CD8-positive, alpha-beta T cell (primary cell): ENCODE measurements at places on chromosomes 5 and 9. TPM values are rescaled to one million over a fixed set of nuclear protein-coding genes. Genes with fewer than 3 reads are reported as not detected.
A peak's percentile ranks its signal among the peaks of the same experiment; 100 is the strongest.

- no peak for DNase-seq
Observed at GRCh38 chr5:179301376-179301775, 43.9 kb downstream of the ADAMTS2 start.

The SLC6A19 gene
- total RNA-seq, result not detected

DNA sequence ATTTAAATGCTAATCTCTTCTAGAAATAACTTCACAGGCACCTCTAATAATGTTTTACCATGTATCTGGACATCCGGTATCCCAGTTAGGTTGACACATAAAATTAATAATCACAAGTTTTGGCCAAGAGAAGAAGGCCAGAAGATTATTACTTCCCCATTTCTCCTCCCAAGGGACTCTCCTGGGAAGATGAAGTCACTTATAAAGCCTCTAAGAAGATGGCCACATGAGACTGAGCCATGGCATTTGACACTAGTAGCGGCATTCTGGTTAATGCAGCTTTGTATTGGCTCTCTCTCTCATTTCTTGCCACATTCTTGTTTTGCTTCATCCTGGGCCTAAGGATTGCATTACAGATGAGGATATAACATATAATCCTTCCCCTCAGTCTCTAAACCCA, 34.5 kb upstream of the RASA1 start:
- DNase-seq, result no peak

The JAK2 gene
- total RNA-seq, result 6.1 TPM

- no peak for DNase-seq
Observed at GRCh38 chr5:80128141-80128540, 93.0 kb downstream of the THBS4 start.

DNA sequence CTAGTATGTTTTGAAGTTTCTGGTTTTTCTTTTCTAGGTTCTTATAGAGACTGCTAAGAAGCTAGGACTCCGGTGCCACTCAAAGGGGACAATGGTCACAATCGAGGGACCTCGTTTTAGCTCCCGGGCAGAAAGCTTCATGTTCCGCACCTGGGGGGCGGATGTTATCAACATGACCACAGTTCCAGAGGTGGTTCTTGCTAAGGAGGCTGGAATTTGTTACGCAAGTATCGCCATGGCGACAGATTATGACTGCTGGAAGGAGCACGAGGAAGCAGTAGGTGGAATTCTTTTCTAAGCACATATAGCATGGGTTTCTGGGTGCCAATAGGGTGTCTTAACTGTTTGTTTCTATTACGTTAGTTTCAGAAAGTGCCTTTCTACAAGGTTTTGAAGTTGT, 52.2 kb downstream of the MTAP start:
- DNase-seq, result no peak

The C9 gene
- total RNA-seq, result not detected

DNA sequence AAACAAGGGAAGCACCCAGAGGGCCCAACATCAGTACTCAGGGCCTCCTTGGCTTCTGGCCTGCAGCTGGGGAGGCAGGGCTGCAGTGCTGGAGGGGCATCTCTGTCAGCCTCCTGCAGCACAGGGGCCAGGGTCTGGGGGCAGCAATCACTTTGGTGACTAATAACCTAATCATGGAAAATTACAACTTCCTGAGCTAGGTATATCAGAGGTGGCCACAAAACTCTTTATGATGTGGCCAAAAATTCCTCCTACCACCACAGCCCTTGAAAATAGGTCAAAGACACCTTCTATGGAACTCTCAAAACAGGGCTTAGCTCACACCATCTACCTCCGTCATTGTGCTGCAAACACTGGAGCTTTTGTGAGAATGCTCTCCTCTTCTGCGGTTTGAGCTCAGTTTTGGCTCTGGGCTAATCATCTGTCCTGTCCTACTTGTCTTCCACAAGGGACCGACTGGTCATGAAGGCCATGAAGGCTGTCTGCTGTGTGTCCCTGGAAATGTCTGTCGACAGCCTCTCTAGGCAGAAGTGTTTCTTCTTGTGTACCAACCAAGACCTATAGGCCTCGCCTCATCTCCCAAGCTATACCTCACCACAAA, 28.6 kb downstream of the CSF2 start:
- no peak for DNase-seq

DNA sequence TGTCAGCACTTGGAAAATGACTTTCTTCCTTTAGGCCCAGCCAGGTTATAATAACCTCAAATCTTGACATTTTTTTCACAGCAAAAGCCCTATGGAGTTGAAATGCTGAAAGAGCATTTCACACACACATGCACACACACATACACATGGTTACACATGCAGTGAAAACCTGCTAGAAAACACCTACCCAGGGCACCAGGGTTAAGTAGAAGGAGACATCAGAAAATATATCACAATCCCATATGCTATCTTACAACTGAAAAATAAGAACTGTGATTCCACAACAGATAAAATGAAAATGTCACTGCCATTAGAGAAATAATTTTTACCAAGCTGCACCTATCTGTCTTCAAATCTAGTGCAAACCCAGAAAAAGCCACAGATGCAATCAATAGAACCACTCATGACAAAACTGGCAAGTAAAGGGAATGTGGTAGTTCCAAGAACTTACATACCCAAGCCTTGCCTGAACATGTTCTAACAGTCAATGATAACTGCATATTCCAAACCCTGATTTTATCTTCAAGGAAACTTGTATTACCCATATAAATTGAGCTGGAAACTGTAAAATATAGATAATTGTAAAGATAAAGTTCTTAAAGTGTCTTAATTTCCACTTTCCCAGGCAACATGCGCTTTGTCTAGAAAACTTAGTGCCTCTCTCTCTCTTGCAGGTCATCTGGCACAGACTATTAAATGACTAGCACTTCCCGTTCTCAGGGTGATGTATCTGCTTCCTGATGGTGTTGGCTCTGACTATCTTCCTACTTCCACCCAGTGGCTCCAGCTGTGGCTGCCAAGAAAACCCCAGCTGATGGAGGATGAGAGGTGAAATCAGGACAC, 250.2 kb upstream of the PTGER4 start:
- no peak for DNase-seq

DNA sequence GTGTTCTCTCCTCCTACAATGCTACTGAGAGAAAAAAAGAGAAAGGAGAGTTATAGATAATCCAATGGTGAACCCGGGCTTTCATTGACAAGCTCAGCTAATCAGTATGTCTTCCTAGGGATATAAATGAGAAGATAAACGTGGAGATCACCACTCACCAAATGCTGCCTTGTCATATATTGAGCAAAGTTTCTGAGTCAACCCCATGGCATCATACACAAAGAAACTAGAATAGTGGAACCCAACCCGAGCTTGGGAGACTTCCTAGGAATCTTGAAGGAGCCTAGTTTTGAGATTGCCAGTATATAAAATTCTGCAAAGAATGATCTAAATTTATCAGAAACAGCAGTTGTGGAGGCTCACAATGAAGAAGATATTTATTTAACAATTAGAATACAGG, 47.8 kb downstream of the PTPN3 start:
- DNase-seq, result no peak

GRCh38 chr9:118268046-118268445, 563.8 kb downstream of the TLR4 start:
- no peak for DNase-seq

- DNase-seq, result no peak
Observed at GRCh38 chr5:133054697-133055471, 3.1 kb downstream of the HSPA4 start.

DNA sequence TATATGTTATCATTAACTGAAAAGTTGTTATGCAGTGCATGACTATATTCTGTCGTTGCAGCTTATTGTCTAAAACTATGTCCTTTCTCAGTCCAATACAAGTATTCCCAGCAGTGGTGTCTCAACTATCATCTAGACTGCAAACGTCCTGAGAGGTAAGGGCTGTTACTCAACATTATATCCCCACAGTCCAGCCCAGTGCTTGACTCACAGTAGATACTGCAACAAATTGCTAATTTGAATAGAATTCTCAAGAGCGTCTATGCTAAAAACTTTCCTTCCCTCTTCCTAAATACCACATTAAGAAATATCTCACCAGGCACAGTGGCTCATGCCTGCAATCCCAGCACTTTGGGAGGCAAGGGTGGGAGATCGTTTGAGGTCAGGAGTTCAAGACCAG, 37.7 kb upstream of the PCSK5 start:
- DNase-seq, result no peak

GRCh38 chr5:164073081-164073480, 567.7 kb downstream of the MAT2B start:
- no peak for DNase-seq

DNA sequence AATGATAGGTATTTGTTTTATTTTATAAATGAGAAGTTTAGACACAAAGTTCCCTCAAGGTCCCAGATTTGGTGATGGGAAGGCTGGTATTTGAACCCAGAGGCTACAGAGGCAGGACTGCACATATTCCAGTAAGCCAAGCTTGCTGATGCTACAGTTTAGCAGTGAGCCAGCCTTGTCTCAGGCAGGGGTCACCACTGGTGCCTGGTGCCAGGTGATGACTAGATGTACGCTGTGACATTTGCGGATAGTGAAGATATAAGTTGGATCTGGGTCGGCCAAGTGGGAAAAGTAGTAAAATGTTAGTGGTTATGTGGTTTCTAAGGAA, 143.9 kb downstream of the AOPEP start:
- DNase-seq, result no peak

The SLC27A6 gene
- total RNA-seq, result not detected

DNA sequence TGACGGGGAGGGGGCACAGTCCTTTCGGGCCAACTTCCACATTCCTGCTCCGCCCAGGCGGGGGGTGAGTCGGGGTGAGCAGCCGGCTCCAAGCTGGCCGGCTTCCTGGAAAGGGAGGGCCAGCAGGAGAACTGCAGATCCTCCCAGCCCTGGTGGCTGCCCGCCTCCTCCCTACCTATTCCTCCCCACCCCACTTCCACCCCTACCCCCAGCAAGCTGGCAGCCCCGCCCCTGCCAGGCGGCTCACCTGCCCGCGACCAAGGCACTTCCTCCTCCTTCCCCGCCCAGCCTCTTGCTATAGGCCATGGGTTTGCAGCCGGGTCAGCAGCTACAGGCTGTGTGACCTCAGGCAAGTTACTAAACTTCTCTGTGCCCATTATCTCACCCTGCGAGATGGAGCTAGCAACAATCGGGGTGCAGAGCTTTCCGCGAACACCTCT, 5.6 kb upstream of the IRF1 start:
- peak; percentile 83 for DNase-seq

GRCh38 chr5:97355775-97356174, 172.7 kb upstream of the RIOK2 start:
- DNase-seq, result no peak

- DNase-seq, result no peak
Observed at GRCh38 chr9:90062982-90063381, 458.2 kb downstream of the GADD45G start.

The N4BP3 gene
- 17.3 TPM for total RNA-seq

DNA sequence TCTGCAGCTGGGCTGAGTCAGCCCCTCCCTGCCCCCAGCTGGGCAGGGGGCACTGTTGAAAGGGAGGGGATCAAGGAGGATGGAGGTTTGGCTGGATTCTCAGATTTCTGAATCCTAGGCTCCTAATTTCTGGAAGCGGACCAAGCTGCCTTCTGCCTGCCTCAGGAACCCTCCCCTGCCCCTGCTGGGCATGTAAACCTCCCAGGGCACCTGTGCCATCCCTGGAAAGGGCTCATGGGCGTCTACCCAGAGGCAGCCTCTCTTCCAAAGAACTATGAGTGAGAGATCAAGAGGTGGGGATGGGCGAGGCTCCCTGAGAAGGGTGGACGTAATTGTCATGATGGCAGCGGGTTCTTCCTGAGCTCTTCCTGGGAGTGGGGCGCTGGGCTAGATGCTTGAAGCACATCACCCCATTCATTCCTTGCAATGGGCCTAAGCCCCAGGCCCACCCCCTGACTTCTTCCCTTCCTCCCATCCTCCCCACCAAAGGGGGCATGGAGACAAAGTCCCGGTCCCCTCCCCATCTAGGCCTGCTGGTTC, 21.6 kb downstream of the CSF1R start:
- DNase-seq, result no peak

DNA sequence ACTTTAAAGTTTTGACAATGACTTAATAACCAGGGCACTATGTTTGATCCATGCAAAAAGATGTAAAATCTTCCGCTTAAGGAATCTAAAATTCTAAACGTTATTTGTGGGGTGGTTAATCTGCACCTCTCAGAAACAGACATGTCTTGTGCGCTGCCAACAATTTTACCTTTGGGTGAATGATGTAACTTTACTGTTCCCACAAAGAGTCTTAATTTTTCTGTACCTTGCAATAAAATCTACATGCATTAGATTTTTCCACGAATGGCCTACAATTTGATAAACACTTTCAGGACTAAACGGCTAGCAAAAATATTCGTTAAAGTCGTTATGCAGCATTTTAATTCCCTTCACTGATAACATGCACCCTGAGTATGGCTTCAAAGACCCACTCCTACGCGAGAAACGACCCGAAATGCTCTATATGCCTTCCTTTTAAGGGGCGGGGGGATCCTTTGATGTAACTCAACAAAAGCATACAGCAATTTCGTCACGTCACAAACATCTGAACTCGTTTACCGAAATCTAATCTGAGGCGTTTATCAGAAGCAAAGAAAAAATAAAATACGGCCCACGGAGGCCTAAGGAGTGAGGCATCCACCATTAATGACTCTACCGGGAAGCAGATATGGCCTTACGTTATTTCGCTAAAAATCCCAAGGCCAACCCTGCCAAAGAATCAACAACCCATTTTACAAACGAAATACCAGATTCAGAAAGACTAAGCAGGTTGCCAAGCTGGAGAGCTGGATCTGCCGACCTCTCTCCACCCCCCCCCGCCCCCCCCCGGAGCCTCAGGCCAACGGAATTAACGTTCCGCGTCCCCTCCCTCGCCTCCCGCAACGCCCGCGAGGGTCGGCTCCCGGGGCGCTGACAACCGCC, 621 bp downstream of the AK6 start:
- DNase-seq, result peak; percentile 49

DNA sequence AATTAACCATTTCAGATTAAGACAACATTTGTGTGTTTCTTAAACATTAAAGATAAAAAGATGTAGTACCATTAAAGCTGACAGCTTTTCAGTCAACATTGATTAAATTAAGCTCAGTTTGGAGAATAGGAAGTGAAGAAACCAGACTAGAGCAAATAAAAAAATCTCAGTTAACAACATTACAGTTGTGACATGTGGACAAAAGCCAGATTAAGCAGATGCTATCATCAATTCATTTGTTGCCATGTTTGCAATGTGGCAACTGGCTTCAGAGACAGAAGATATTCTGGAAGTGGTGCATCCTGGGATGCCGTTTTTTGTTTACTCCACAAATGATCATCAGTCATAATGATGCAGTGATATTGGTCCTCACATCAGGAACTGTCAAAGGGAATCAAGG, 70.3 kb upstream of the CNTLN start:
- DNase-seq, result no peak

GRCh38 chr5:39422036-39422606, 2.7 kb downstream of the DAB2 start:
- no peak for DNase-seq

GRCh38 chr5:82561797-82562196, 283.6 kb upstream of the RPS23 start:
- DNase-seq, result no peak
